ENCODE measurements at places on chromosomes 6 and 20. TPM values are rescaled to one million over a fixed set of nuclear protein-coding genes. Genes with fewer than 3 reads are reported as not detected.

GRCh38 chr20:9392892-9393857 lies 121.2 kb upstream of the LAMP5 start:
- peak; percentile 79 for DNase-seq

GRCh38 chr6:139625998-139626975 lies 251.8 kb upstream of the CITED2 start:
- DNase-seq, result no peak

- DNase-seq, result no peak
Observed at GRCh38 chr20:48721324-48722001, 106.3 kb downstream of the PREX1 start.

The AKAP7 gene
- 10.9 TPM for total RNA-seq

The PPP2R5D gene
- total RNA-seq, result 49.0 TPM

DNA sequence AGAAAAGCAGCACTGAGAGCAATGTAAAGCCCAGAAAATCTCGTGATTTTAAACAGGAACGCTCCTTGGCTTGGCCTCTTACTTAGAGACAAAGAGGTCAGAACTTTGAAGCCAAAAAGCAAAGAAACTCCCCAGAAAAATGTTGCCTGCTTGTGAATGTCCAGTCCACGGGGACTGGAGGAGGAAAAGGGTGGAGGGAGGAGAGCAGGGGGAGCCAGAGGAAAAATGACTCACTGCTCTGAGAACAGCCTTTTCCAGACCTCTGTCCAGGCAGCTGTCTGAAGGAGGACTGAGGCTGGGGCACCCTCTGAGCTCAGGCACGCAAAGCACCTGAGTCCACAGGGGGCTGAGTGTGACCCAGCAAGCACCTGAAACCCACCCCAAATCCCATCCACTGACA lies 64.7 kb downstream of the TRAM2 start:
- DNase-seq, result no peak

The UBE2C gene
- 249 TPM for total RNA-seq

The NMBR gene
- not detected for total RNA-seq

DNA sequence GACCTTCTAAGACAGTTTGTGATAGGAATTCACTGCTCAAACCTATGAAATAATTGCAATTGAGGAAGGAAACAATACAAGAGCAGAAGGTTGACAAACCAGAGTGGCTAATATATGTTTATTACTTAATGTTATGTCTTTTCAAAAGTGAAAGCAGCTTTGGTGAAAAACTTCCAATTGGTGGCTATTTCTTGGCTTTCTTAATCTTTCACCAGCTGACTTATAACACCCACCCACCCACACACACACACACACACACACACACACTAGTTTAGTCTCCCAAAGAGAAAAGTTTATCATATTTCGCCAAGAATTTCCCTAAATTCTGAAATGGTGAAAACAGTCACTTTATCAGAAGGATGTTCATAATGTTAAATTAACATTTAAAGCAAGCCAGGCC lies 583.5 kb downstream of the EYS start:
- no peak for DNase-seq

DNA sequence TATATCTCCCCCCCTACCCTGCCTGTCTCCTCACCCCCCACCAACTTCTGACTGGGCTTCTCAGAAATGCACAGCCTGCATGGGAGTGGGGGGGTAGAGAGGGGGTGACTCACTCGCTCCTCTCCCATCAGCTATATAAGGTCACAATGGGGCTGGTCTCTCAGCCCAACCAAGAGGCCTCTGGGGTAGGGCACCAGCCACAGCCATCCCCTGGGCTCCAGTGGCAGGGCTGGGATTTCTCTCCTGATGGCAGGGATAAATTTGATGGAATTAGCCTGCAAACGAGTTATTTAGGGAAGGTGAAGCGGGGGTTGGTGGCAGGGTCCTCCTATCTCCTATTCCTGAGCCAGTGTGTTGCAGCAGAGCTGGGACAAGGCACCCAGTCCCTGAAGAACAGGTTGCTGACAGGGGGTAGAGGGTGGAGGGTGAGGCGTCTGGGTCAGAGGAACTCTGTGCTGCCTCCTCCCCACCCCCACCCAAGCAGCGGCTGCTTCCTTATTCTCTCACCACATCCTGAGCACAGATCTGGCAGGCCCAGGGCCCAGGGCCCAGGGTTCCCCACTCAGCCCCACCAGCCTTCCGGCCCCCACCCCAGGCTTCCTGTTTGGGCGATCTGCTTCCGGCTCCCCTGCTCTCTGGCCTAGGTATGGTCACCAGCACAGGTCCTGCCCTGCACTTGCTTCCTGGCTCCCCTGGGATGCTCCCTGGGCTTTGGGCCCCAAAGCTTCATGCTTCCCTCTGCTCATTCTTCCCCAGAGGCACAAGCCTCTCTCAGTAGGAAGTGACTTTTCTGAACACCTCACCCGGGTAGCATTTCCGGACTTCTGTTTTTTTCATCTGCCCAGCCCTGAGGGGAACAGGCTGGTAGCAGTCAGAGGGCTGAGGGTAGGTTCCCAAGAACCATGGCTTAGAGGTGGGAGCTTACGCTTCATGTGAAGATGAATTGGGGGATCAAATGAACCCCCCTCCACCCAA lies 4.0 kb downstream of the PPP1R18 start:
- DNase-seq, result peak; percentile 42

GRCh38 chr6:43997345-43997677 lies 129.9 kb downstream of the MRPL14 start:
- DNase-seq, result no peak

Measured in WTC11 (cell line).